ENCODE measurements at places on chromosomes 7 and 10. TPM values are rescaled to one million over a fixed set of nuclear protein-coding genes. Genes with fewer than 3 reads are reported as not detected.

GRCh38 chr7:18305866-18306265, 189.7 kb upstream of the HDAC9 start:
- DNase-seq, result no peak

GRCh38 chr7:18521945-18522566, 26.5 kb downstream of the HDAC9 start:
- peak; percentile 56 for DNase-seq

DNA sequence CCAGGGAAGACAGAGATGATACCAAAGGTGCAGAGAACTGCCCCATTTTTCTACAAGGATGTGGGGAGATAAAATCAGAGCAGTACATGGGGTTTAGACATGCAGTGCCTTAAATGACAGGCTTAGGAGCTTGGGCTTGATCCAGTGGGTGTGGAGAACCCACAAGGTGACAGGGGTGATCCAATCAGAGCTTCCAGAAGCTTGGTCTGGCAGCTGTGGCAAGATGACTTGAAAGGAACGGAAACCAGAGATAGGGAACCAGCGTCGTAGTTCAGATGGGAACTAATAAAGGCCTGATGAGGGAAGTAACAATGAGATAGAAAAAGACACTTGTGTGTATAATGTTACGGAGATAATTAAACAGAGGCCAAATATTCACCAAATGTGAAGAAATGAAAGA, 80.7 kb downstream of the SLC37A3 start:
- no peak for DNase-seq

TMEM139 gene
- polyA plus RNA-seq, result not detected

DNA sequence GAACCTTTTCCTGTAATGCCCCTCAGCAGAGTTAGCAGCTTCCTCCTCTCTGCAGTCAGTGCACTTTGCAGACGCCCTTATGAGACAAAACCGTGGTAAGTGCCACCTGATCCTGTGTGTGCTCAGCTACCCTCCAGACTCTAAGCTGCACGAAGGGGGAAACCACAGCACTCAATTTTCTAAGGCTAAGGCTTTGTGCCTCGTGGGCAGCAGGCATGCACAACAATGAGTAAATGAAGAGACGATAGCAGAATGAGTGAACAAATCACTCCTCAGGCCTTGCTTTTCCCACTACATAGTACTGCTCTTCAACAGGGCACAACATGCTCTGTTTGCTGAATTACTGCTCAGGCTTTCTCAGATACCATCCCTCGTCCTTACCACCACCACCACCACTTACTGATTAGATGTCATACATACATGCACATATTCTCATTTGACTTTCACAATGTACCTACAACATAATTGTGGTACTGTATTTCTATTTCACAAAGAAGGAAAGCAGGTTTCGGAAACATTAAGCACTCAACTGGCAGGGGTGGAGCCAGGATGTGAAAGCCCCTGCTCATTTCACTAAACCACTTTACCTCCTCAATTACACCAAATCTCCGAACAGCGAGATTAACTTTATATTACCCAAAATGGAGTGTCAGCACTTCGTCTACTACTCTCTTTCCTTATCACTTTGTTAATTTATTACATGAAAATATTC, 85.4 kb downstream of the ICA1 start:
- peak; percentile 69 for DNase-seq

HMX2 gene
- polyA plus RNA-seq, result not detected

DNA sequence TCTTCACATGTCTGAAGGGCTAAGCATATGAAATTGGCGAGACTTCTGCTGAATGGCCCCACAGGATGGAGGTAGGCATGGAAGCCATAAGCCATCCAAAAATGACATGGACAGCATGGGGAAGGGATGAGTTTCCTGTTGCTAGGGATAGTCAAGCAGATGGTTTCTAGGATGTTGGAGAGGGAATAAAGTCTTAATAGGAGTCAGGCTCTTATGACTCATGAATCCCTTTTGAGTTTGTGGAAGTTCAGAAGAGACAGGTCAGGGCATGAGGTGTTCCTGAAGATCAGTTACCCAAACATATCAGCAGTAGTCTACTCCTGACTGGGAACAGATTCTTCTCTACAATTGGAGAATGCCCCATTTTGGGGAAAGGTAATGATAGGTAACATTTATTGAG, 243.9 kb downstream of the REEP3 start:
- no peak for DNase-seq

GRCh38 chr7:40019558-40019957, 69.5 kb downstream of the CDK13 start:
- no peak for DNase-seq

CYP3A5 gene
- polyA plus RNA-seq, result 0.35 TPM

LRRTM3 gene
- not detected for polyA plus RNA-seq

FZD8 gene
- polyA plus RNA-seq, result not detected

SLC16A9 gene
- not detected for polyA plus RNA-seq

DNA sequence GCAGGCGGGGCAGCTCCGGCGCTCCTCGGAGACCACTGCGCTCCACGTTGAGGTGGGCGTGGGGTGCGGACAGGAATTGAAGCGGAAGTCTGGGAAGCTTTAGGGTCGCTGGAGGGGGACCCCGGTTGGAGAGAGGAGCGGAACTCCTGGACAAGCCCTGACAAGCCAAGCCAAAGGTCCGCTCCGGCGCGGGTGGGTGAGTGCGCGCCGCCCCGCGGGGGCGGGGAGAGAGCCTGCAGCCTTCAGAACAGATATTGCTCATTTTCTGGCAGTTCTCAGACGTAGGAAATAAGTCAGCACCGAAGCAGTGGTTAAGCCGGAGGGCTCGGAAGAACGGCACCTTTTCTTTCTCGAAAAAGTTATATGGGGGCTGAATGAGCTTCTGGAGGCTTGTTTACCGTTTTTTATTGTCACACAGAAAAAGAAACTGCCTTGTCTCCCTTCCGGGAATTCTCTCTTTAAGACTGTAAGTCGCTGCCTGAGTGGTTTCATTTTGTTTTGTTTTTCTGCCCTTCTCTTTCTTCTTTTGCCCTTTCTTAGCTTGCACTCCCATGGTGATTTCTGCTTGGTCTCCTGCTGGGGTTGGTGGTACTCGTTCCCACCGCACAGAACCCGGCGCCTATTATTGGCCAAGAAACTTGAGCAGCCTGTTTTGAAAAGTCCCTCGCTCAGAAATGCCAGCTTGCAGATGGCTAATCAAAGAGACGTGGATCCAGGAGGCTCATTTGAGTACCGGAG, 732 bp downstream of the FAS start:
- DNase-seq, result peak; percentile 60

DNA sequence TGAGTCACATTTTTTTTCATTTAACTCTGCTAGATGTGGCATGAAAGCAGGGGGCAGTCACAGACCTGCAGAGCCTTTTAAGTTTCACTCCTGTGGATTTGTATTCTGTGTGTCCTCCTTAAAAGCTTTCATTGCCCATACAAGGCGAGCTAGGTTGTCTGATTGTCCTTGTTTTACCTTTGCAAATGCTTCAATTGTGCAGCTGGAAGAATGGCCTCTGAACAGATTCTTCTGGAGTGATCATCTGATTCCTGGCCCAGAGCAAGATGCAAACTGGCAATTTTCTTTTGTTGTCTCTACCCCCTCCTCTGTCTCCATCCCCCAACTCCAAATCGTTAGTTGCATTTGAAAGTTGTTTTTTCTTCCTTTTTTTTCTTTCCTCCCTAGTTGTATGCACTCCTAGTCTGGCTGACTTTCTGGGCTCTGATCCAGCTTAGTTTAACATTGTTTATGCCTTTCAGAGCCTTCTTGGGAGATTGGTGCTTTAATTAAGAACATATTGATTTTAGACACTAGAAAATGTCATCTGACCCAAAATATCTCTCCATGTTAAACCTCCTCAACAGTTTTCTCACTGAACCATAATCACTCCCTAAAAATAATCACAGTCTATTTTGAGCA, 150.2 kb downstream of the REEP3 start:
- DNase-seq, result no peak

C7orf57 gene
- 0.11 TPM for polyA plus RNA-seq

- no peak for DNase-seq
Observed at GRCh38 chr10:30063099-30063498, 3.7 kb upstream of the JCAD start.

GRCh38 chr10:61139592-61139953, 195.6 kb upstream of the RHOBTB1 start:
- no peak for DNase-seq

DNA sequence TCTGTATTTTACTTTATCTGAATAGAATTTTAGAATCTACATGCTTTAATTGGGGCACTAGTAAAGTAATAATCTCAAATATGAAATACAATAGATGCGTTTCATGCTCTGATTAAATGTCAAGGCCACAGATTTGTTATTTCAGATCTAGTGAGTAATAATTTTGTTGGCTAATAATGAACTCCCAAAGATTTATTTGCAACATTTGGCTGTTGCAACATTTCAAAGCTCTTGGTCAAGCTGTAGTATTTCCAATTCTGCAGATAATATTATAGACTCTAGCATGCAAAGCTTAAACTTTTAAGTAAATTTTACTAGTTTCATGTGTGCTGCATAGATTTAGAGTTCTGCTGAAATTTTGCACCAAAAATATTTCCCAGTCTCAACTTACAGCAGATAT, 16.7 kb downstream of the LRRN3 start:
- no peak for DNase-seq

RASA4 gene
- polyA plus RNA-seq, result 3.2 TPM

GRCh38 chr7:44093102-44093641, 10.8 kb upstream of the POLM start:
- no peak for DNase-seq

LEP gene
- not detected for polyA plus RNA-seq

GRCh38 chr10:118504467-118505205, 90.8 kb downstream of the PRLHR start:
- DNase-seq, result no peak

C10orf67 gene
- polyA plus RNA-seq, result not detected

GRCh38 chr7:27181795-27182275, 3.2 kb downstream of the HOXA11 start:
- DNase-seq, result no peak

GRCh38 chr7:55593515-55594318, 21.4 kb upstream of the VOPP1 start:
- DNase-seq, result peak; percentile 52

HOXA7 gene
- polyA plus RNA-seq, result 4.2 TPM

GRCh38 chr7:36607721-36608095, 116.6 kb downstream of the AOAH start:
- no peak for DNase-seq

- no peak for DNase-seq
Observed at GRCh38 chr10:121664671-121665070, 66.4 kb upstream of the FGFR2 start.

- no peak for DNase-seq
Observed at GRCh38 chr7:114973147-114973546, 51.3 kb downstream of the MDFIC start.

GRCh38 chr7:150806454-150806853, 5.9 kb downstream of the TMEM176A start:
- DNase-seq, result no peak

DNA sequence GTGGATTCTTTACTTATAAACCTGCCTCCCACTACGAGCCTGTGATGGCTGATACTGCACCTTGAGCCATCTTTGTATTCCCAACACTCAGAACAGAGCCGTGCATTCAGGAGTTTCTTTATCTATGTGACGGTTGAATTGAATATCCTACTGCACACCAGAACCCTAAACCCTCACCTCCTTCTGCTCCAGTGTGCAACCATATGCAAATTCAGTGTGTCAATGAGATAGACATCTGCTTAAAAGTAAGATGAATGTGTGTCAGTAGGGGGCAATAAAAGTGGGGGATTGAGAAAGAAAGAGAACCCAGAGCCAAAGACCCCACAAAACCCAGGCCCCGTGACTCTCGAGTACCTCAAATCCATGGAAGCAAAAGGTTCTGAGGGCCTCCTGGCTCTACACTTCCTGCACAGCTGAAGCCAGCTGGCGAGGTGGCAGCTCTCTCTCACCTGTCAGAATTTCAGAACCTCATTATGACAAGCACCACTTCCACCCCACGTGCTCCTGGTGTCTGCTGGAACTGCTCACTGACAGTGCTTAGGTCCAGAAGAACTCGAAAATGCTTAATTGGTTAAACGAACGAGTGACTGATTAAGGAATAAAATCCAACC, 143.3 kb upstream of the GPR26 start:
- DNase-seq, result no peak

DNA sequence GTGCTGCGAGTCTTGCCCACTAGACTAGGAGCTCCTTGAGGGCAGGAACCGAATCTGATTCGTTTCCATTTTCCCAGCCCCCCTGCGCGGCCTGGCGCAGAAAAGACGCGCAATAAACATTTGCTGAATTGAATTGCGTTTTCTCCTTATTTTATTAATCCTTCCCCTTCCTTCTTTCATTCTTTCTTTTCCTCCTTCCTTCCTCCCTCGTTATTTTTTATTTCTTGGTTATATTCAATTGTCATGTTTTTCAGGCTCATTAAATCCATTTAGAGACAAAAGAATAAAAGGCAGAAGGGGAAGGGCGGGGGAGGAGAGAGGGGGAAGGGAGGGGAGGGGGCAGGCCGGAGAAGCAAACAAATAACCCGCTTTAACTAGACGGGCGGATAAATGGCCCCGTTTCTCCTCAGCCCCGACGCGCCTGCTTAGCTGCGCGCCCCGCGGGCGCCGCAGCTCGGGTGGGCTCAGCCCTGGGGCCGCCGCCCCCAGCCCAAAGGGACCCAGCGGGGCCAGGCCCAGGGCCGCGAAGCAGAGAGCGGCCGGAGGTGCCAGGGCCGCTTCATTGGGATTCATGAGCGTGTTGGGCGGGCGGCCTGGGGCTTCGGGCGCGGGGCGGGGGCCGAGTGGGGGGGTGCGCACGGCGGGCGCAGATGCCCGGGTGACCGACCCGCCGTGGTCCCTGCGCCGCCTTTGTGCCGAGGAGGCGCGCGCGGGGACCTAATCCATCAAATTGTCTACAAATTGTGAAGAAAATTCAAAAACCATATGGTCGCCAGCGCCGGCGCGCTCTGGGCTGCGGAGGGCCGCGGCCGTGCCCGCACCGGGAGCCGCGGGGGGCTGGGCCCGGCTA, 5.0 kb downstream of the LBX1 start:
- no peak for DNase-seq

DNA sequence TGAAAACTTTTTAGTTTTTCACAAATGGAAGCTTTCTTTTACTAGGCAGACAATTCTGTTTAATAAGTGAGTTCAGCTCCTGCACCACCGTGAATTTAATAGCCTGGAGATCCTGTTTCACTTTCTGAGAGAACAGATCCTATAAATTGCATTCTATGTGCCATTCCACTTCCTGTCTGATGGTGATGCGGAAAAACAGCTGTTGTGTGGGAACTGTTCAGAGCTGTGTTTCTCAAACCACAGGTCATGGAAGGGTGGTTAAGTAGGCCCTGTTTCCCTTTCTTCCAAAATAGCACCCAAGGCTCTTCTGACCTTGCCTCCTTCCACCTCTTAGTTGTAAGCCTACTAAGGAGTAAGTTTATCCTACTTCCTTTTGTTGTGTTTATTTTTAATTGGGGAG, 97.2 kb upstream of the DKK1 start:
- no peak for DNase-seq

DNA sequence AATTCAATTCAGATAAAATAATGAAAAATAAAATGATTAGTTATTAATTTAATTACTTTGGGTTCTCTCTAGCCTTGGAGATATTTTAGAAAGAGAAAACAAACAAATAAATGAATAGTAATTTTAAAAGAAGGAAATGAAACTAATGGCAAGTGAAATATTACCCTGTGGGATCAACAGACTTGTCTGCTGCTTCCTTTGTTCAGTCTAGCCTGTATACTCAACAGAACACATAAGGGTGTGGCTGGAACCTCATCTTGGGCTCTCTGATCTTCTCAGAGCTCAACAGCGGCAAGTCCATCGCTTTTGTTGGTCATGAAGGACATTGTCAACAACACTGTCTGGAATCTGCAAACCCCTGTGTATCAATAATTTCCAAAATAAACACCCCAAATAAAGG, 904.9 kb downstream of the IPMK start:
- no peak for DNase-seq

All from immature natural killer cell (primary cell).